Activated naive CD4-positive, alpha-beta T cell (primary cell): ENCODE measurements at places on chromosomes 2 and 18.

GRCh38 chr2:189014449-189015138 is 40.4 kb downstream of the COL3A1 start:
- DNase-seq, result no peak

DNA sequence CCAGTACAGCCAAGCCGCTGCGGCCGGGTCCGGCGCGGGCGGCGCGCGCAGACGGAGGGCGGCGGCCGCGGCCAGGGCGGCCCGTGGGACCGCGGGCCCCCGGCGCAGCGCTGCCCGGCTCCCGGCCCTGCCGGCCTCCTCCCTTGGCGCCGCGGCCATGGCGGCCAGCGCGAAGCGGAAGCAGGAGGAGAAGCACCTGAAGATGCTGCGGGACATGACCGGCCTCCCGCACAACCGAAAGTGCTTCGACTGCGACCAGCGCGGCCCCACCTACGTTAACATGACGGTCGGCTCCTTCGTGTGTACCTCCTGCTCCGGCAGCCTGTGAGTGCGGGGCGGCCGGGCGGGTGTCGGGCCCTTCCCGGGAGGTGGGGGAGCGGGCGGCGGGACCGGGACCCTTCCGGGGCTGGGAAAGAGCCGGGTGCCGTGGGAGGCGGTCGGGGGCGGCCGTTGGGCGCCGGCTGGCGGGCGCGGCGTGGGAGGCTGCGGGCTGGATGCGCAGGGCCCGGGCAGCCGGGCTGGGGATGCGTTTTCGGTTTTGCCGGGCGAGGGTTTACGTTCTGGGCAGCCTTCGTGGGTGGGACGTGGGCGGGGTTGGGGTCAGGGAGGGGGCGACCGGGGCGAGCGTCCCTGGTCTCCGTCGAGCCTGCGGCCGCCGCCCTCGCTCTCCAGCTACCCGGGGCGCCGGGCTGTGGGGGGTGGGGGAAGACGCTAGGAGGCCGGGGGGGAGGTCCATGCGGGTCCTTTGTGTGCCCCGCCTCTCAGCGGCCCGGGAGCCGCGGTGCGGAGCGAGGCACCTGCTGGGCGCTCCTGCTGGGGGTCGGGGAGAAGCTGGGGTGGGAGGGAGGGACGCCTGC is 537 bp downstream of the AGFG1 start:
- no peak for DNase-seq

- no peak for DNase-seq
Observed at GRCh38 chr2:225165052-225165451, 122.8 kb upstream of the DOCK10 start.

DNA sequence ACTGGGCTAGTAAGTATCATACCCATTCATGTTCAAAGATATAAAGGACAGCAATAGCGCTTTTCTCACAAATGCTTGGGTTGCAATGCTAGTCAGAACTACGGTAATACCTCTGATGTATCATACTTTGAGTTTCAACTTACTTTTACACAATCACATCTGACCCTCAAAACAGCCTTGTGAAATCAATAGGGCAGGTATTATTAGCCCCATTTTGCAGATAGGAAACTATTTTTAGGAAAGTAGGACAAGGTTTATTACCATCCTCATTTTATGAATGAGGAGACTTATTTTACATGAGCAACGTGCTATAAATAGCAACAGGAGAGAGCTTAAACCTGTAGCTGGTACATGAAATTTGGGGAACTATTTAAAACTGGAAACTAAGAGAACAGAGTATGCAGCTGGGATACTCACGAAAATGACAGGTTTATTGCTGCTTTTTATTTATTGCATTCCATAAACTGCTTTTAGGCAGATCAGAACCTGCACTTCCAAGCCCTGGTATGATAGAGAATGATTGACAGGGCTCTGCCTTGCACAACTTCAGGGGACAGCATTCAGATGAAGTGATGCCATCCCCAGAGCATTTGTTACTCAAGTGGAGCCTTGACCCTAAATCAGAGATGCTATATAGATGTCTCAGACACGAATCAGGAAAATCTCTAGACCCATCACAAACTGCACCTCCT is 42.4 kb upstream of the PPM1B start:
- DNase-seq, result no peak

GRCh38 chr2:98458667-98459380 is 14.2 kb downstream of the INPP4A start:
- no peak for DNase-seq

DNA sequence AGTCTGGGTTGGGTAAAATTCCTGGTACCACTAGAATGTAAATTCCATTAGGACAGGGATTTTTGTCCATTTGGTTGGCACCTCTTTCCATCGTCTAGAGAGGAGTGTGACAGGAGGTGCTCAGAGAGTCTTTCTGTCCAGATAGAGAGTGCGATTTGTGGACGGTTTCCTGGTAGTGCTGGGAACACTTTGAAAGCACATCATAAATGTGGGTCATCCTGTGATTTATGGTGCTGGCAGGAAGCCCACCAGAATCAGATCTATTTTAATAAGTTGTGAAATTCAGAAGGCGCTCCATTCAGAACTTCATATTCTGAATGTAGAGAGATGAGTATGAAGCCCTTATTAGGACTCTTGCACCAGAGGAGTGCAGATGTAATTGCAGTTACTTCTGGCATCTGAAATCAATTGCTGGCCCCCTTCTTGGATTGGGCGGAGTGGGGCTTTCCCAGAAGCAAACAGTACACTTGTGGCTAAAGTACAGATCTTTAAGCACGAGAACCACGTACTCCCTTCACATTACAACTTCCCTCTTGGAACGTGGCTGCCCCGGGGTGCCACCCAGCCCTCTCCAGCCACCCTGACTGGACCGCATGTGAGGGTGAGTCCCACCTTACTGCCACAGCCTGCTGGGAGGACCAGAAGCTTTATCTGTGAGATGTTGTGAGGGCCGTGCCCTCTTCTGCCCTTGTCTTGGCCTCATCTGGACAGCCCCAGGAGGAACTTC is 243.2 kb downstream of the MYO3B start:
- DNase-seq, result no peak
